ENCODE measurements at places on chromosomes 5 and 9.

GRCh38 chr9:93827545-93828330 is 127.4 kb downstream of the BARX1 start:
- DNase-seq: peak; percentile 9

DNA sequence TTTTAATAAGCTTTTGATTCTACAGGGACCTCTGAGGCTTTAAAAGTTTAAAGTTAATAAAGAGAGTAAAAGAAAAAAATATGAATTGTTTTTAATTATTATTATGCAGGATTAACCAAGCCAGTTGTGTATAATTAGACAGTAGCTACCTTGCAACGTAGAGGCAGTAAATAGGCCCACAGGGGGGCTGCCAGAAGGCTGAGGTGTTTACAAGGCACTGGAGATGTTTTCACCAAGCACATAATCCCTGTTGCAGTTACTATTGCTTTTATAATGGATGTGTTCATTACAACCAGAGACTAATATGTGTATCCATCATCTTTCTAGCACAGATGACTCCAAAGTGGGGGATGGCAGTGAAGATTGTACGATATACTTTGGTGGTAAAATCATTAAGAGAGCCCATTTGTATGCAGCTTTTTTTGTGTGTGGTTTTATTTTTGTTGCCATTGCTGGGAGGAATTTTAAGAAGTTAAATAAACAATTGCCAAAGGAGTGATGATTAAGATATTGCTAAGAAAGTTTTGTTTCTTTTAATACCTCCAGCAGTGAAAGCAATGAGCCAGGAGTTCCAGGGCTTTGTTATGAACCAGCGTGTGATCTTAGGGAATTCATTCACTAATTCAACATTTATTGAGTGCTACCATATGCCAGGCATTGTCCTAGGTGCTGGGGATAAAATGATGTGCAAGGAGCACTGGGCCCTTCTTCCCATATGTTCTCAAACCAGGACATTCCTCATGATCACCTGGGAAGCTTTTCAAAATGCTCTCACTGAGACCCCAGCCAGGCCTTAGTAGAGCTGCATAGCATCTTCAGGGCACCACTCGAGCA is 138.7 kb upstream of the EFNA5 start:
- no peak for DNase-seq

- DNase-seq: no peak
These were observed 467.6 kb downstream of the ARHGEF28 start for GRCh38 chr5:74093561-74093960.

DNA sequence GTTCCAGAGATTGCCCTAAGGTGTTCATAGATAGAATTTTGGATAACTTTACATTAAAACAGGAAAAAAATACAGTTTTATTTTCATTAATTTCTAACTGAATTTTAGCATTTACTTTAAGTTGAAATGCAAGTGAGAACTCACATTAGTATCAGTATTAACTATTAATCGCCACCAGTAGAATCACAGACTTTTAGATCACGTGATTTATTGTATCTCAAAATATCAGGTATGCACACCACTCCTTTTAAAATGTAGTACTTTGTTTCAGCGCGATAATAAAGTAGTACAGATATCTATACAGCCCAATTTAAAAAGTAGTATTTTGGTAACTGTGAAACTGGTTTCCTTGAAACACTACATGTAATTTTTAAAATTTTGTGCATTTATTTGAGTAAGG is 978.7 kb downstream of the DNAH5 start:
- DNase-seq: no peak

- peak; percentile 24 for DNase-seq
These were observed 49.7 kb upstream of the NKD2 start for GRCh38 chr5:958701-959571.

- no peak for DNase-seq
These were observed 861 bp downstream of the NTRK2 start for GRCh38 chr9:84670138-84671041.

DNA sequence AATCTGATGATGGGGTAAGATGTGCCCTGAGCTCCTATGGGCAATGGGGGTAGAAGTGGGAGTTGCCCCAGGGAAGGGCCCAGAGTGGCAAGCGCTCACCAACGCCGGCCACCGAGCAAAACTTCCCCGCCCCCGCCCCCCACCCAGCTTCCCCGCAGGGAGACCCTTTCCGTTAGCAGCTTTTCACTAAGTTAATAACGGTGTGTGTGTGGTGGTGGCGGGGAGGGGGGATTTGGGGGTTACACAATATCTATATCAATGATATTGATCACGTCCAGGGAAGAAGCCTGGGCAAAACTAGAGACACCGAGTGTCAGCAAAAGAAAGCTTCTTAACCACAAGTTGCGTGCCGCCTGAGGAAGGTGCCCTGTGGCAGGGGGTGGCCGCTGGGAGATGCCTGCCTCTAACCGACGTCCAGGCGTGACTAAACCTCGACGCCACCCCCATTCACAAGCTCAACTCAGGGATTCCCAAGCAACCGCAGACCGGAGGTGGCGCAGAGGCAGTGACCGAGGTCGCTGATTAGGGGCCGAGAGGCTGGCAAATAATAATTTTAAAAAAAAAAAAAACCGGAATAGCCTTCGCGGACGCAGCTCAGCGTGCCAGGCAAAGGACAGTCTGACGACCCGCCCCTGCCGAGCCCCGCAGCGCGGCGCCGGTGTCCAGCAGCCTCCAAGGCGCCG is 222.6 kb downstream of the MEF2C start:
- no peak for DNase-seq

- DNase-seq: no peak
These were observed 1.7 kb upstream of the SYNPO start for GRCh38 chr5:150638488-150639376.

- peak; percentile 26 for DNase-seq
These were observed 98.9 kb upstream of the CPEB4 start for GRCh38 chr5:173789031-173789920.

Measured in fibroblast of the conjunctiva (primary cell).